ENCODE measurements at places on chromosomes 3 and 15. TPM values are rescaled to one million over a fixed set of nuclear protein-coding genes. Genes with fewer than 3 reads are reported as not detected.

GRCh38 chr3:94012185-94012584, 16.2 kb downstream of the STX19 start:
- DNase-seq: no peak

Gene BCHE
- 2.9 TPM for total RNA-seq

DNA sequence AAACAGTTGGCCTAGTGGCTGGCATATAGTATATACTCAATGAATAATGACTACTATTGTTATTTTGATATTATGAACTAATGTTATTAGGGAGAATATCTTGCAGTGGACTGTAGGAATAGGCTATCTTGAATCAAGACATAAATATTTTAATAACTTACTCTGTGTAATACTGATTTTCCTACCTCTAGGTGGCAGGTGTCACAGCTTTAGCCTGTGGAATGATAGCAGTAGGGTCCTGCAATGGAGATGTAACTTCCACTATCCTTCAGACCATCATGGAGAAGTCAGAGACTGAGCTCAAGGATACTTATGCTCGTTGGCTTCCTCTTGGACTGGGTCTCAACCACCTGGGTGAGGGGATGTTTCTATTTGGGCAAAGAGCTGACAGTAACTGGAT, 6.5 kb downstream of the PSMD2 start:
- no peak for DNase-seq

DNA sequence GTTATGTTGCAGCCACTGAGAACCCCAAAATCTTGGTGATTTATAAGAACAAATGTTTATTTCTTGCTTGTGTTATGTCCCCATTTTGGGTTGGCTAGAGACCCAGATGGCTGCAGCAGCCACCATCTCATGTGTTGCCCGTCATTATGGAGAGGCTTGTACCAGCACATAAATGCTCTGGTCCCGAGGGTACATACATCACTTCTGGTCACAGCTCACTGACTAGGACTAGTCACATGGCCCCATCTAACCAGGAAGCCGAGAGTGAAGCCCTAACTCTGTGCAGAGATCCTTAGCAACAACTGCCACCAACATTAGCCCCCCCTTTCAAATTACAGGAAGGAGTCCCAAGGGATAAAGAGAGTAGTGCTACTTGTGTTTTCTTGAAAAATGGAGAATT, 25.5 kb upstream of the HACD2 start:
- DNase-seq: no peak

Gene RTP3
- not detected for total RNA-seq

- no peak for DNase-seq
Measured at GRCh38 chr15:80173022-80173759, 20.4 kb downstream of the FAH start.

- DNase-seq: no peak
Measured at GRCh38 chr3:36756269-36756668, 8.1 kb downstream of the DCLK3 start.
